SIG-M5 (cell line): ENCODE measurements at places on chromosomes 5 and 9.

DNA sequence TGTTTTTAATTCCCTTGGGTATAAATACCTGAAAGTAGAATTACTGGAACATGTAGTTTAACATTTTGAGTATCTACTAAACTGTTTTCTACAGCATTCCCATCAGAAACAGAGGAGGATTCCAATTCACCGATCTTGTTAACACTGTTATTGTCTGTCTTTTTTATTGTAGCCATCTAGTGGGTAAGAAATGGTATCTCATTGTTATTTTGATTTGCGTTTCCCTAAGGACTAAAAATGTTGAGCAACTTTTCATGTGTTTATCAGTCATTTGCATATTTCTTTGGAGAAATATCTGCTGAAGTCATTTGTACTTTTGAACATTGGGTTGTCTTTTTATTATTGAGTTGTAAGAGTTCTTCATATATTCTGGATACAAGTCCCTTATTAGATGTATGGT is 135.2 kb upstream of the NFIL3 start:
- DNase-seq = no peak

- no peak for DNase-seq
Measured at GRCh38 chr9:76697554-76697953, 66.7 kb upstream of the PCA3 start.

DNA sequence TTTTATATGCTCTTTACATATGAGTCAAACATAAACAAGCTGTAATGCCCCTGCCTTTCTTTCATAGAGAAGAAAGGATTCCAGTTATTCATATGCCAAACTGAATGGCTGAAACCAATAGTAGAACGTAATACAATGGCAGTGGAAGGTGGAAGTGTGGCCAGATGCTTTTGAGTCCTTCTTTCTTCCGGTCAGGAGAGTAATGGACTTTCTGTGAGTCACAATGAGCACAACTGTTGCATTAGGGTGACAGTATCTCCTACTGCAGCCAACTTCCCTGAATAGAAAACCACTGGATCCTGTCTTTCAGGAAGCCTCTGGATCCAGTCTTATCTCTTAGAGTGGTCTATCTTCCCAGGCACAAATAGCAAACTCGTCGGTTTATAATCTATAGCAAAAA is 855.2 kb downstream of the MAT2B start:
- no peak for DNase-seq

- DNase-seq = no peak
Measured at GRCh38 chr9:126112135-126112720, 214.4 kb upstream of the MVB12B start.

GRCh38 chr9:98778711-98779530 is 17.4 kb downstream of the ANKS6 start:
- DNase-seq = no peak

- DNase-seq = no peak
Measured at GRCh38 chr5:93311881-93312280, 269.1 kb downstream of the NR2F1-AS1 start.

- DNase-seq = no peak
Measured at GRCh38 chr5:7673658-7674057, 177.3 kb downstream of the CFAP90 start.

GRCh38 chr9:133789778-133790177 is 51.6 kb upstream of the SARDH start:
- no peak for DNase-seq

- DNase-seq = no peak
Measured at GRCh38 chr9:91116711-91117110, 245.0 kb downstream of the AUH start.

GRCh38 chr9:131187957-131188356 is 62.6 kb downstream of the NUP214 start:
- no peak for DNase-seq

- no peak for DNase-seq
Measured at GRCh38 chr9:116899337-116900006, 212.4 kb downstream of the TRIM32 start.

DNA sequence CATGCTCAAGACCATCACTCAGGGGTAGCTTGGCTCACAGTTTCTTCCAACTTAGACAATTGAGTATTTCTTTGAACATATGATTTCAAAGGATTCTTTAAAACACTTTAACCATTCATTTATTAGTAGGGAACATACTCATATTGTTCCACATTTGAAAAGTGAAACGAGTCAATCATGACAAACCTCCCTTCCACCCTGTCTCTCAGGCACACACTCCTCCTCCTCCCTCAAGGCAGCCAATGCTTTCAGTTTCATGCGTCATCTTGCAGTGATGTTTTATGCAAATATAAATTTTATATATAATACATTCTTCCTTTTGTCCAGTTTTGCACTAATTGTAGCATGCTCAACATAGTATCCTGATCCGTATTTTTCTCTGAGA is 126.0 kb upstream of the BOD1 start:
- DNase-seq = no peak

- no peak for DNase-seq
Measured at GRCh38 chr9:127021664-127022363, 100.6 kb downstream of the ANGPTL2 start.

- DNase-seq = no peak
Measured at GRCh38 chr9:98911042-98911441, 32.7 kb upstream of the COL15A1 start.

DNA sequence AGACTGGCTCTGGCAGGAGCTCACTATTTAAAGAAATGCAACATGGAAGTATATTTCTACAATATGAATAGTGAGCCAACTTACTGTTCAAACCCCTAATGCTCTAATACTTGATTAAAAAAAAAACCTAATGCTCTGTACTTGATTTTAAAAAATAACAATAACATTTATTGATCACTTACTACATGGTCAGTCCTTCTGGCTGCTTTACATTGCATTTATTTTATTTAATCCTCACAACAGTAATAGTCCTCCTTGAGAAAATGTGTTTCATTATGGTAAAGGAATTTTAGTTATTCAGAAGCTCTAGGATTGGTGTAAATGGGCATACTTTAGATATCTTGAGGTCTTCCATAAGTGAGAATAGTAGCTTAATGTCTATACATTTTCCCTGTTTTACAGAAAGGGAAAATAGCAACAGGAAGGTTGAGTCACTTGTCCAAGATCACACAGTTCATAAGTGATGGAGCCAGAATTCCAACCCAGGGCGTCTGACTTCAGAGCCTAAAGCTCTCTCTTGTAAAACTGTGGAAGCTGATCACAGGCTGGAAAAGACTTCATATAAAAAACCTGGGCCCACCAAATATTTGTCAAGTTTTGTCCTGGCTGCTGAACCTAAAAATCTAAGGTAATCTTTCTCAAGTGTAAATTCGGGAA is 1.0 kb downstream of the STARD4 start:
- no peak for DNase-seq

DNA sequence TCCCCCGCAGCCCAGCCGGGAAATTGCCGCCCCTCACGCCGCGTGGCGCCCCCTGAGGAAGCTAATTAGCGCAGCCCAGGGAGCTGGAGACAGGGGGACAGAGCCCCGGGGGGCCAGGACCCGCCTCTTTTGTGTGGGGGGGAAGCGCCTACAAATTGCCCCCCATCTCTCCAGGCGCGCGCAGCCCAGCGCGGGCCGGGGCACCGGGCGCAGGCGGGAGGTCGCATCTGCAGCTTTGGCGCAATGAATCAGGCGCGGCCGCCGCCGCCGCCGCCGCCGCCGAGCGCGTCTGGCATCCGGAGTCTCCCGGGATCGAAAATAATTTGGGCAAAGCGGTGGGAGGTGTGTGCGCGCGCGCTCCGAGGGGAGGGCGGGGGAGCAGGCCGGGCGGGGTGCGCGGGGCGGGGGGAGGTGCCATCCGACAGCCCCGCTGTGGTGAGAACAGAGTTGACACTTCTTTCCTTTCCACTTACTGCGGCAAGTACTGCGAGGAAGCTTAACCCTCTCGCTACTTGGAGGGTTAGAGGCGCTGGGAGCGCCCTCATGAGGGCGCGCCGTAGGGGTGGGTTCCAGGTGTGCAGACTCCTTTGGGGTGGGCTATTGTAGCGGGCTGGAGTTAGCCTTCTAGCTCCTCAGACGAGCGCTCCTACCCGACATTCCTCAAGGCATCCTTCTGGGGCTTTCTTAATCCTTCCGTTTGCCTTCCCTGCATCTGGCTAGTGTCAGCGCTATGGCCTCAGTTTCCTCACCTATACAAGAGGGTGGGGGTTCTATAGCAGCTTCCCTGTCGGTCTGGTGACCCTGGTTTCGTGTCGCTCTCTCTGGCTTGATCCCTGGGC is 63.1 kb downstream of the CXXC5 start:
- no peak for DNase-seq

DNA sequence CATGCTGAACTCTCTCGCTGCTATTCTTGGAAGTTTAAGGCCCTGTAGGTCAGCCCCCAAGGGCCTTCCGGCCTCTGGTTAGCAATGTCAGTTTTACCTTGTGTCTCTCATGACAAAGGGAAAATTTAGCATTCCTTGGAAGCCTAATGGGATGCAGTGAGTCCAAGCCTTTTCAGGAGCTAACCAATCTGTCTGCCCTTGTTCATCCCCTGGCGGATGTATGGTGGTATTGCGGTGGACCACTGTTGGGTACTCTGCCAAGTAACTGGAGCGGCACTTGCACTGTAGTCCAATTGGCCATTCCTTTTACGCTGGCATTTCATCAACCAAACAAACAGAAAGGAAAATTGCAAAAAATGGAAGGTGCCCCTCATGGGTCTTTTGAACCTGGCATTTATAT is 318.4 kb upstream of the NMUR2 start:
- no peak for DNase-seq

GRCh38 chr5:78367318-78367991 is 7.0 kb downstream of the SCAMP1 start:
- DNase-seq = no peak

GRCh38 chr9:135422341-135422944 is 57.1 kb upstream of the PPP1R26 start:
- DNase-seq = no peak
